GM23338 (cell line): ENCODE measurements at places on chromosomes 13 and 19.
A peak's percentile ranks its signal among the peaks of the same experiment; 100 is the strongest.

DNA sequence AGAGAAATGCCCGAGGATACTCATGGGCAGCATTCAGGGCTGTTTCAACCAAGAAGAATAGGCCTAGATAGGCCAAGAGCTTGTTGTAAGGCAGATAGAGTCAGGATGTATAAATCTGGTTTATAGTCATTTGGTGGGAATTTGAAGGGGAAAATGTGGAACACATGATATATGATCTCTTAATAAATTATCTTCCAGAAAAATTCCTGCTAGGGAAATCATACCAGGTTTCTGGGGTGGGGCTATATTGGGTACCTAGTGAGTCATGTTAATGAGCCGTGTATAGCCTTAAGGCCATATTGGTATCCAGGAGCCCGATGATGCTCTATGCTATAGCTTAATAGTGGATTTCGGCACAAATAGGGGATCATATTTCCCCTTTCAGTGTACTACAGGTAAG lies 51.5 kb upstream of the HTR2A start:
- no peak for DNase-seq

- DNase-seq: no peak
These were observed 38.4 kb downstream of the LTBP4 start for GRCh38 chr19:40639638-40639982.

- DNase-seq: no peak
These were observed 43.2 kb downstream of the RCBTB2 start for GRCh38 chr13:48489666-48490065.

DNA sequence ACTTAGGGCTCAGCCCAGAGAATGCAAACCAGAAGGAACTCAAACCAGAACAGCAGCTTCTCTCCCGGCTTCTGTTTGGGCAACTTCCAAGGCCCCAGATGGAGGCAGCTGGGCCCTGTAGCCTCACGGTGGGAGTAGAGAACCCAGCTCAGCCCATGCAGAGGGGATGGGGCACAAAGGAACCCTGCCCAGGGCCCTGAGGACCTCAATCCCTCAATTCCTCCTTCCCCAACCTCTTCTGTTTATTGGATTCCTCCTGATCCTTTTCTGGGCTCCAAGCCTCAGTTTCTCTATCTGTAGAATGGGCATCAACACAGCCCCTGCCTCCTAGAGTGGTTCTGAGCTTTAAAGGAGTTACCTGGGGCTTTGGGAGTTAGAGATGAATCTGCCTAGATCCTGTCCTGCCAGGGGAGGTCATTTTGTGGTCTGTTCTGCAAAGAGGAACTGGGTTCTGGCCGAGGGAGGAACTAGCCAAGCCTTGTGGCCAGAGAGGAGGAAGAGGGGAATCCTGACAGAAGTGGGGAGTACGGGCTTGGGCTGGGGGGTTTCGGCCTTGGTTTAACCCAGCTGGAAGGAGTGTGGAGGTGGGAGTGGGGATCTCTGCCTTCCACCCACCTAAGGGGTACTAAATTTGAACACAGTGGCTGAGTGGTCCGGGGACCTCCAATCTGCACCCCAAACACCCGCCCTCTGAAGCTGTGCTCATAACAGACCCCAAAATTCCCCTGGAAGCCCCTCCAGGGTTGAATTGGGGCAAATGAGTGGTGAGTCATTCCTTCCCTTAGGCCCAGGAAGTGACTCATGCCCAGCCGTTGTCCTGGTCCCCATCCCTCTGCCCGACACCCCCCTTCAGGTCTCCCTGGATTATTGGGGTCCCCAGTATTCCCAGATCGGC lies 2.7 kb downstream of the ADGRE5 start:
- DNase-seq: no peak

GRCh38 chr13:94902722-94903407 lies 190.5 kb upstream of the SOX21 start:
- DNase-seq: no peak

DNA sequence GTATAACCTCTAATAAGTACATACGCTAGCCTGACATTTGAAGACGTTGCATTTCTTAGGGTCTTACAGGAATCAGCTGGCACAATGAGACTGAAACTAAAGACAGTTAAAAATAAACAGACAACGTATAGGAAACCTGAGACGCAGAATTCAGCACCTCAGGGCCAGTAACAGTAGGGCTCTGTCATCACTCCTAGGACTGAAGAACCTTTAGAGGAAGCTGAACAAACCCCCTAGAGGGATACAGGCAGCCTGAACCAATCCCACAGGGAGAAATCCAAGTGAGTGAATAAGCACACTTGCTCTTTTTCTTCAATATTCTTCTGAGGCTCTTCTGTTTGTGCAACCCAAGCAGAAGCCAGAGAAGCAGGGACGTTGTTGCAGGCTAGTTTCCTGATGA lies 53.9 kb upstream of the KLHL1 start:
- DNase-seq: peak; percentile 36

DNA sequence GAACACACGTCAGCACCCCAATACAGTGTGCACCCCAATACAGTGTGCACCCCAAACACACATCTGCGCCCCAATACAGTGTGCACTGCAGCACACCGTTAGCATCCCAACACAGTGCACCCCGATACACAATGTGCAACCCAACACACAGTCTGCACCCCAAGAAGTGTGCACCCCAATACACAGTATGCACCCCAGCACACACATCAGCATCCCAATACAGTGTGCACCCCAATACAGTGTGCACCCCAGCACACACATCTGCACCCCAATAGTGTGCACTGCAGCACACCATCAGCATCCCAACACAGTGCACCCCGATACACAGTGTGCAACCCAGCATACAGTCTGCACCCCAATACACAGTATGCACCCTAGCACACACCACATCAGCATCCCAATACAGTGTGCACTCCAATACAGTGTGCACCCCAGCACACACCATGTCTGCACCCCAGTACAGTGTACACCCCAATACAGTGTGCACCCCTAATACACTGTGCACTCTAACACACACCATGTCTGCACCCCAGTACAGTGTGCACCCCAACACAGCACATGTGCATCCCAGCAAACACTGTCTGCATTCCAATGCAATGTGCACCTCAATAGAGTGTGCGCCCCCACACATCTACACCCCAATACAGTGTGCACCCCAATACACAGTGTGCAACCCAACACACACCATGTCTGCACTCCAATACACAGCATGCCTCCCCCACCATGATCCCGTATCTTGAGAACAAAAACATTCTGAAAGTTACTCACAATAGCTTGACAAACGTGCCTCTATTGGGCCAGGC lies 855 bp upstream of the CARS2 start:
- no peak for DNase-seq

DNA sequence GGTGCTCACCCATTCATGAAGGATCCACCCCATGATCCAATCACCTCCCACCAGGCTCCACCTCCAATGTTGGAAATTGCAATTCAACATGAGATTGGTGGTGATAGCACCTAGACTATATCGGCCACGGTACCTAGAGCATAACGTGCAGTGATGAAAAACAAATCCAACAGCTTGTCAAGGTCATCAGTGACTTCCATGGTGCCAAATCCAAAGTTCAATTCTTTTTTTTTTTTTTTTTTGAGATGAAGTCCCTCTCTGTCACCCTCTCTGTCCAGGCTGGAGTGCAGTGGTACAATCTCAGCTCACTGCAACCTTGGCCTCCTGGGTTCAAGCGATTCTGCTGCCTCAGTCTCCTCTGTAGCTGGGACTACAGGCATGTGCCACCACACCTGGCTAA lies 17.1 kb upstream of the ACP7 start:
- DNase-seq: no peak

DNA sequence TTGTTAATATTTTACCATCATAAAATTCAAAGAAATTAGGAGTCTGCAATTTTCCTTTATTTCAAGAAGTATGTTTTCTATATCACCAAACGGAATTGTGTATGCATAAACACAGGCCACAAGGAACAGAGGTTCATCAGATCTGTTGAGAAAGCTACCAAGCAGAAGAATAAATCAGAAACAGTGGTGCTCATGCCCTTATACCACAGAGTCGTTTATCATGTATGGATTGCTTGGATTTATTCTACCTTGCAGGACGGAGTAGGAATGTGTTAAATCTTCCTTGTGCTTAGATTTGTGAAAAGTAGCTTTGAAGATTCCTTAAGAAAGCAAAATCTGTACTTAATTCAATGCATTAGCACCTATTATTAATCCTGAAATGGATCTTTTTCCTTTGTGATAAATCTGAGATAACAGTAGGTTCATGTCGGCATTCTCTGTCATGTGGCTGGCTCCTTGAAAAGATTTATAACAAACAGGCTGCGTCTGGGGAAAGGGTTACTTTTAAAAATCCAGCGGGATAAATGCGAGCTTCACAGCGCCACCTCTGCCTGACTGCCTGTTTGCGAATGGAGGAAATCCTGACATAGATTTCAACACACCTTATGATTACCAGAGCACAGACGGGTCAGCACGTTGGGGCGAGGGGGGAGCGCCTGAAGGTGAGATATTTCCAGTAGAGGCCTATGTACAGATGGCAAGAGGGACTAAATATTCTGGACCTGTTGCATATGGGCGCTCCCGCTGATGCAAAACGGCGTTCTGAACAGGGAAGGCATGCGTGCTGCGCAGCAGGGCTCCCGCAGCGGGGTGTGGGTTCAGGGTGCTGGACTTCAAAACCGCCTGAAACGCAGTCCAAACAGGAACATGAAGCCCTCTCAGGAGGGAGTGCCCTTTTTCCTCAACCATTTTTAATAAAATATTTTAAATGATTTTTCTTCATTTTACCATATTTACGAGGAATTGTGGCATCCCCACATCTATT lies 445.5 kb upstream of the SGCG start:
- peak; percentile 59 for DNase-seq

GRCh38 chr13:41681587-41681986 lies 224.2 kb downstream of the RGCC start:
- DNase-seq: no peak

DNA sequence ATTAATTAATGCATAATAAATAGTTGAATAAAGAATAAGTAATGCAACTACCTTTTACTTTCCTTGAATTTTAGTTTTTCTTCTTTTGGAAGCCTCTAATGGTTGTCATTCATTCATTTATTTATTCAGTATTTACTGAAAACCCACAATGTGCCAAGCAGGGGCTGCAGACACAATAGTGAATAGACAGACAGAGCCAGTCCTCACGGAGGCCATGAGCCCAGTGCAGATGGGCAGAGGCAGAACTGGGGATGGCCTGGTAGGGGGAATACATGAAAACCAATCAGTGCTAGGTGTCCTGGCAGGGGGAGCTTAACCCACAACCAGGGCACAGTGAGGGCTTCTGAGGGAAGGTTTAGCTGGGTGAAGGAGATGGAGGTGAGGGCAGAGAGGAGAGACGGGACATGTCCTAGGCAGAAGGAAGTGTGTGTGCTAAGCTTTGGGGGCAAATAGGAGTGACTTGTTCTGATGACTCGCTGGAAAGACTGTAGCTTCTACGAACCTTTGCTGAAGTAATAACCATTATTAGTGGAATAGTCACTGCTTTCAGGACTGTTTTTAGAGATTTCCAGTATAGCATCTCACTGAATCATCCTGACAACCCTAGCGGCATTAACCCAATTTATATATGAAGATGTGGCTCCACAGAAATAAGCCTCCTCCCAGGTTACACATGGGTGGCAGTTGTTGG lies 55.9 kb downstream of the ERCC5 start:
- no peak for DNase-seq

DNA sequence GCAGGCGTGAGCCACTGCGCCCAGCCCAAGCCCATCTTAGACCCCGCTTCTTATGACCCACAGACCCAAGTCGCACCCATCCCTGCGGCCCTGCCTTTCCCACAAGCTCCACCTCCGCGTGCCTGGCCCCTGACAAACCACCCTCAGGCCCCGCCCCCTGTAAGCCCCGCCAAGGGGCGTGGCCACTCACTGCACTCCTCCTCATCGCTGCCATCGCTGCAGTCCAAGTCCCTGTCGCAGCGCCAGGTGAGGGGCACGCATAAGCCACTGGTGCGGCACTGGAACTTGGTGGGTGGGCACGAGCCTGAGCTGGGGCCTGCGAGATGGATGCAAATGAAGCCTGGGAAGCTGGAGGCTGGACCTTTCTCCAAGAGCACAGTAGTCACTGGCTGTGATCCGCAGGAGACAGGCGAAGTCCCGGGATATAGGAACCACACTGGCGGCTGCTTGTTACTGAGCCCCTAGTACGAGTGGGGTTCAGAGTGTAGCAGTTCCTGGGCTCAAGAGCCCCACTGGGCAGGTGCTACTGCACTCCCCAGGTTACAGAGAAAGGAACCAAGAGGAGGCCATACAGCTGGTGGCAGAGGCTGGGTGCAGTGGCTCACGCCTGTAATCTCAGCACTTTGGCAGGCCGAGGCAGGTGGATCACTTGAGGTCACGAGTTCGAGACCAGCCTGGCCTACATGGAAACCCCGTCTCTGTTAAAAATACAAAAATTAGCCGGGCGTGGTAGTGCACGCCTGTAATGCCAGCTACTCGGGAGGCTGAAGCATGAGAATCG lies 3.1 kb downstream of the CD320 start:
- DNase-seq: peak; percentile 94

DNA sequence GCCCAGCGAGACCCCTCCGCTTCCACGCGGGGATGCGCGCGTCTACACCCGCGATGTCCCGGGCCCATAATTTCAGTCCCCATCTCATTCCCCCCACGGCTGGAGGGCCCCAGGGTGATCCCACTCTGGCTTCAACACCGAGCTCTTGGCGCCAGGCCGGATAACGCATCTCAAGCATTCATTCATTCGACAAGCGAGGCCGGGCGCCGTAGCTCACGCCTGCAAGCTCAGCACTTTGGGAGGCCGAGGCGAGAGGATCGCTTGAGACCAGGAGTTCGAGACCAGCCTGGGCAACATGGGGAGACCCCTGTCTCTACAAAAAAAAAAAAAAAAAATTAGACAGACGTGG lies 5.9 kb downstream of the ANGPTL6 start:
- DNase-seq: no peak

DNA sequence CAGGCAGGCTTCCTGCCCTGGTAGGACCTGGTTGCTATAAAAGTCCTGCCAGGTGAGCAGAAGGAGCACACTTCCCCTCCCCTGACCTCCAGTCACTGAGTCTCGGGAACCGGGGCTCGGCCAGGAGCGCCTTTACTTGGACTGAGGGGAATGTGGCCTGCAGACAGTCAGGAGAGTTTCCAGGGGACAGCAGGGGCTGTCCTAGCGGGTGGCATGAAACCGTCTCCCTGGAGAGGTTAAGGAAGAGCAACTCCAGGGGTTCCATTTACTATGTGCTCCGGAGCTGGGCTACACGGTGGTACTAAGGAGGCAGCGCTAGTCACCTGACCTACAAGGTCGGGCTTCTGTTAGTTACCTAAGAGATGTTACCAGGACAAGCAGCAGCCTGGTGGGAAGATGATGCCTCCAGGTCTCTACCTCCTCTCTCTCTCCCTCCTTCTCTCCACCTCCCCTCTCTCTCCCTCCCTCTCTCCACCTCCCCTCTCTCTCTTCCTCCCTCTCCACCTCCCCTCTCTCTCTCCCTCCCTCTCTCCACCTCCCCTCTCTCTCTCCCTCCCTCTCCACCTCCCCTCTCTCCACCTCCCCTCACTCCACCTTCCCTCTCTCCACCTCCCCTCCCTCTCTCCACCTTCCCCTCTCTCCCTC lies 4.1 kb upstream of the CNOT3 start:
- DNase-seq: peak; percentile 56

- DNase-seq: no peak
These were observed 635.6 kb upstream of the SLITRK5 start for GRCh38 chr13:87035526-87035925.

GRCh38 chr13:27562457-27562856 lies 57.9 kb downstream of the LNX2 start:
- no peak for DNase-seq

GRCh38 chr19:11435833-11436313 lies 438 bp downstream of the PRKCSH start:
- DNase-seq: peak; percentile 53
